Caco-2 (cell line): ENCODE measurements at places on chromosomes 7 and 10. TPM values are rescaled to one million over a fixed set of nuclear protein-coding genes. Genes with fewer than 3 reads are reported as not detected.
A peak's percentile ranks its signal among the peaks of the same experiment; 100 is the strongest.

DNA sequence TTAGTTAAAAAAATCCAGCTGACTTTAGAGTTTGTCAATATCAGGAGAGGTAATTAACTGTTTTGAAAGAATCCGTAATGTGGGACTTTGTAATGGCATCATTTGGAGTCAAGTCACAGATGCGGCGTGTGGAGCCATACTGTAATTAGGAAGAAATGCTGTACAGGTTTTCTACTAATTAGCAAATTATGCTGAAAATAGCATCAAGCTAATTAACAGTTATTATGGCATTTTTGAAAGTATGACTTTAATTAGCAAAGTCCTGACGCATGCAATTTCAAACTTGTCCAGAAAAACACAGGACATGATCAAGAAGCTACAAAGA lies 68.3 kb downstream of the EBF3 start:
- no peak for DNase-seq

DNA sequence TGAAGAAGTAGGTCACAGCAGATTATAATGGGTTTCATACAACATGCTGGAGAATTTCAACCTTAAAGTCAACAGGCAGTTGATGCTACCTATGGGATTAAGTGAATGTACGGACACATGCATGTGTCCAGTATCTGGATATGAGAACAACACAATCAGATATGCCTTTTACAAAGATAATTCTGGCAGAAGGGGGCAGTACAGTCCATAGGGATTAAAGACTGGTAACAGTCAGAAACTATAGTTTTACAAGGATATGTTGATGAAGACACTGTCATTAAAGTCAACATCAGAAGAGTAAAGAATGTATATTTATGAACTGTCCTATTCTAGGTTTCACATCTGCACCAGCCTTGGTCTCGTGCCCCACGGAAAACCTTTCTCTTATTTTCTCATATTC lies 41.5 kb downstream of the ANKMY2 start:
- no peak for DNase-seq

DNA sequence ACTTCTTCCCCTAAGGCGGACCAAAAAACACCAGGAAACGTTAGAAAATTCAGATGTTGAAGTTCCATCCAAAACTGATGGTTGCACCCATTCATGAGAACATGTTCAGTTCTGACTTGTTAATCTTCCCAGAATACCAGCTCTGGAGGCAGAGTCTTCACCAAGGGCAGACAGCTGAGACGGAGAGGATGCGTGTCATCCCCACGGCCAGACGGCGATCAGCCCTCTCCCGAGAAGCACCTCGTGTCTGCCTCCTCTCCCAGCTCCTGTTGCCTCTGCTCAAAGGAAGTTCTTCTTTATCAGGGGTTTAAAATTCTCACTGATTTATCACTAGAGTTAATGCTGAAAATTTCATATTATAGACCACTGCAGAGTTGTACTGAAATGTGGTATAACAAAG lies 269.7 kb downstream of the ZMYND11 start:
- DNase-seq, result no peak

DNA sequence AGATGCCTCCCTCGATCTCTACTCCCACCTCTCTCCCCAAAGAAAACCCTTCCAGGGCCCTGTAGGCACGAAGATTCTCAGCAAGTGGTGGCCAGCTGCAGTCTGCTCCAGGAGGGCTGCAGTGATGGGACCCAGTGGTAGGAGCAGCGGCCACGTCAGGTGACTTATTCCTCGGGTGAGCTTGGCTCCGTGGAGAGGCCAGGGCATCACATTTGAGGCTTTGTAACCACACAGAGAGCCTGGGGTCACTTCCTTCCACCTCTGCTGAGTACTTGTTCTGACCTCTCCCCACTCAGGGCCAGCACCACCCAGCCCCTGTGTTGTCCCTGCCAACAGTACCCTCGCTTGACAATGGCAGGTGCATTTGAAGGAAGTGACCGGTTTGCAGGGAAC lies 17.9 kb upstream of the EN2 start:
- DNase-seq, result no peak

DNA sequence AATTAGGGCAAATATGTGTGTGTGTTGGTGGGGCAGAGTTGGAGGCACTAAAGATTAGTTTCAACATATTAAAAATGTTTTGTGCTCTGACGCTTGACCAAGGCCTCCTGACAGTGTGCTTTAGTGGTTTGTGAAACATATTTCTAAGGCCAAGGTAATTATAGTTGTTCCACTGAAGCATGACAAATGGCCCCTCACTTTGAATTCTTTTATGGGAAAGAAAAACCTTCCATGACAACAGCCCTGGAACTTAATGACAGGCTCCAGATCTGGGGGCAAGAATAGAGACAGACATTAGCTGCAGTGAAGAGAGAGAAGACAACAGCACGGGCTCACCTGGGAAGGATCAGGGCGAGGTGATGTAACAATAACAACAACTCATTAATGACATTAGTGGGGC lies 155.8 kb downstream of the CHN2 start:
- no peak for DNase-seq

GRCh38 chr10:110676016-110676415 lies 31.9 kb downstream of the RBM20 start:
- no peak for DNase-seq

DNA sequence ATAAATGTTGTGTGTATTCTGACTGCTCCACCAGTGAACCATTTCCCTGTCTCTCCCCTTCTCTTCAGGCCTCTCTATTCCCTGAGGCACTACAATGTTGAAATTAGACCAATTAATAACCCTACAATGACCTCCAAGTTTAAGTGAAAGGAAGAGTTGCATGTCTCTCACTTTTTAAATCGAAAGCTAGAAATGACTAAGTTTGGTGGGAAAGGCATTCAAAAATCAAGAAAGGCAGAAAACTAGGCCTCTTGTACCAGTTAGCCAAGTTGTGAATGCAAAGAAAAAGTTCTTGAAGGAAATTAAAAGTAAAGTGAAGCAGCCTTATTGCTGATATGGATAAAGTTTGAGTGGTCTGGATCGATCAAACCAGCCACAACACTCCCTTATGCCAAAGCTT lies 198.3 kb upstream of the YAE1 start:
- no peak for DNase-seq

GRCh38 chr10:50855015-50855414 lies 30.4 kb downstream of the A1CF start:
- no peak for DNase-seq

DNA sequence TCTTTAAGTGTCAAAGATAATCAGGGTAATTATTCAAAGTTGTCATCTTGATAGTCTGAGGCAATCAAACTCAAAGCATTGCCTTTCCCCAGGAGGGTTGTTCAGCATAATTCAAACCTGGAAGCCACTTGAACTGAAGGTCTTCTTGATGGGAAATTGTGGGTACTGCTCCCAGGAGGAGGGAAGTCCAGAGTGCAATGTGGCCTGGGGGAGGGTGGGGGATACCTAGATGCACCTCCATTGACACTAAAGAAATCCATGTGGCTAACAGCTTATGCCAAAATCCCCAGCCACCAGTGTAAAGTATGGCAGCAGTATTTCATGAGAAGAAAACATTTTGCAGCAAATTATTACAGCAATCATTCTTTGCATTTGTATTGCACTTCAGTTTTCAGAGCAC lies 114.9 kb downstream of the STRA8 start:
- no peak for DNase-seq

GRCh38 chr7:143369678-143370651 lies 7.5 kb upstream of the FAM131B start:
- peak; percentile 85 for DNase-seq

GRCh38 chr10:72637398-72637857 lies 11.5 kb upstream of the MICU1 start:
- DNase-seq, result no peak

GRCh38 chr10:58857251-58857805 lies 319.1 kb upstream of the PHYHIPL start:
- DNase-seq, result no peak

GRCh38 chr10:33519130-33519860 lies 184.8 kb upstream of the NRP1 start:
- no peak for DNase-seq

GRM8 gene
- total RNA-seq, result not detected in 2 replicates

EIF5AL1 gene
- total RNA-seq, result 0.93 and 1.1 TPM in 2 replicates

HABP2 gene
- total RNA-seq, result 21.0 and 24.3 TPM in 2 replicates

FAM13C gene
- 0.18 and 0.42 TPM in 2 replicates for total RNA-seq

CDH23 gene
- total RNA-seq, result 0.34 and 1.0 TPM in 2 replicates

GSDME gene
- 32.9 and 35.2 TPM in 2 replicates for total RNA-seq

NPY4R gene
- 0.23 and 0.56 TPM in 2 replicates for total RNA-seq

CYP26A1 gene
- total RNA-seq, result 0.82 and 0.93 TPM in 2 replicates

FOXP2 gene
- total RNA-seq, result not detected in 2 replicates

HEPACAM2 gene
- 2.1 and 4.4 TPM in 2 replicates for total RNA-seq

ADRB1 gene
- total RNA-seq, result 2.1 and 2.3 TPM in 2 replicates

FRA10AC1 gene
- total RNA-seq, result 12.5 and 15.1 TPM in 2 replicates

HERC4 gene
- 59.4 and 65.2 TPM in 2 replicates for total RNA-seq
